Activated naive CD4-positive, alpha-beta T cell treated with anti-CD3 and anti-CD28 coated beads, Interleukin-2, amount 50 U/mL, for 72 hours (primary cell): ENCODE measurements at places on chromosomes 6 and 20.

- DNase-seq = no peak
Measured at GRCh38 chr20:64181391-64181790, 17.1 kb downstream of the MYT1 start.

- no peak for DNase-seq
Measured at GRCh38 chr6:34200340-34200971, 36.2 kb upstream of the HMGA1 start.

DNA sequence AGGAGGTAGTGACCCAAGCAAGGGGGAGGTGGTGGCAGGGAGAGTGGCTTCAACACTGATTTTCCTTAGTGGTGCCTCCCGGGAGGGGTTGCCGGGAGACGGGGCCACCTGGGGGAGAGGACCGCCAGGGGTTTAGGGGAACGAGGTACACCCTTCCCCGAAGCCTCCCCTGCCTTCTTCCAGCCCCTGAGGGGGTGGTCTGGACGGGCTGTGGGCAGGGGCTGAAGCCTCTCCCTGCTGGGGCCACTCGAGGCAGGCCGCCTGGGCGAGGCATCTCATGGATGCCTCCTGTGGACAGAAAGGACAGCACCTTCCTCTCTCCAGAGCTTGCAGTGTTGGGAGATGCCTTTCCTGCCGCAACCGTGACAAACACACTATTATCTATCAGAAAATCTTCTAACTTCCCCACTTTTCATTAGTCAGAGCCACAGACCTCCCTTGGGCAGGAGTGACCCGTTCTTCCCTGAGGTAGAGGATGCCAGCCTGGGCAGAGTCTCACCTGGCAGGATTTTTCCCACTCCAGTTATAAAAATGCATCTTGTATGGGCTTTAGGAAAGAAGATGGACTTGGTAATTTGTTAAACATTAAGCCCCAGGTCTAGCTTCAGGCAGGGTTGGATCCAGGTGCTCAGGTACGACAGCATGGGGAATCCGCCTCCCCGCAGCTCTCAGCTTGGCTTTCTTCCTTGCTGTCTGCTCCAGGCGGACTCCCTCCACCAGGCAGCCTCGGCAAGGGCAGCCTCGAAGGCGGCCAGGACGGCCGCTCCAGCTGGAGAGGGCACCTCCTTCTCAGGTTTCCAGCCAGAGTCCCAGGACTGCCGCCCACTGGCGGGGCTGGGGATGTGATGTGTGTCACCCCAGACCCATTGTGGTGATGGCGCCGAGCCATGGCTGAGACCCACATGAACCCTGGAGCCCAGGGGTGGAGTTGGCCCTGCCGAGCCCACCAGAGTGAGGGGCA, 11.0 kb downstream of the HRH3 start:
- DNase-seq = no peak

DNA sequence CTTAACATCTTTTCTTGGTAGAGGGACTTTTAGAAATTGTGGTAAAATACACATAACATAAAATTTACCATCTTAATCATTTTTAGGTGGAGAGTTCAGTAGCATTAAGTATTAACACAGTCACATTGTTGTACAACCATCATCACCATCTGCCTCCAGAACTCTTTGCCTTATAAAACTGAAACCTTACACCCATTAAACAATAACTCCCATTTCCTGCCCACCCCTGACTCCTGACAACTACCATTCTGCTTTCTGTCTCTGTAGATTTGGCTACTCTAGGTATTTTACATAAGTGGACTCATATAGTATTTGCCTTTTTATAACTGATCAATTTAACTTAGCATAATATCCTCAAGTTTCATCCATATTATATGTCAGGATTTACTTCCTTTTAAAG, 88.7 kb downstream of the ZHX3 start:
- no peak for DNase-seq

- no peak for DNase-seq
Measured at GRCh38 chr6:122715725-122716124, 63.8 kb upstream of the FABP7 start.

GRCh38 chr6:44457596-44457995, 70.1 kb downstream of the CDC5L start:
- no peak for DNase-seq

DNA sequence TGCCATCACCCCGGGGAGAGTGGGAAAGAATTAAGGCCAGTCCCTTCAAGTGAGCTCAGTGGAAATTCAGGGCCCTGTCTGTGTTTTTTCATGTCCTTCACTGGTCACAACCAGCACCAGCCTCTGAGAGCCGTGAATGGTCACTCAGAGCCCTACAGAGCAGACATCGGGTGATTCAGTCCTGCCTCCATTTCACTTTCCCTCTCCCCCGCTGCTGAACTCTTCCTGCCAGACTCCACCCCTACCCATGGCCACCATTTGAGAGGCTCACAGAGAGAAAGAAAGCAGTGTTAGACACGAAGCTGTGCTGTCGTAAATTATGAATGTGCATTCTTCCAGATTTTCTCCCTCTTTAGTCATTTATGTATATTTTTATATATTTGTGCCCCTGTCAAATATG, 5.4 kb downstream of the R3HDML start:
- no peak for DNase-seq

DNA sequence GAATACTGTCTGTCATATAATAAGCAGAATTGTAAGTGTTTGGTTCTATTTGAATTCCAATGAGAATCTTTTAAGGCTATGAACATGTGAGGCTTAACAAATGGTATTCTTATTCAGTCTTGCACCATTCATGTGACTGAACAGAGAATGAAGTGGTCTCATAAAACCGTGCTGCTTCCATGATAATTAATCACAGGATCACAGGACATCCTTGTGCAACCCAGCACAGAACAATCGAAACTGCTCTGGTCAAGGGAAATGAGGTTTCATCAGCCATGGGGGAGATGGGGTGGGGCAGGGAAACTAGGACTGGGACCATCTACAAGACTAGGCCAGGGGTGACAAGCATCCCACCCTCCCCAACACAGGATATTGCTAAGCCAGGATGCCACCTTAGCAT, 6.0 kb downstream of the PPIL6 start:
- no peak for DNase-seq

- no peak for DNase-seq
Measured at GRCh38 chr20:51139891-51140290, 117.0 kb upstream of the KCNG1 start.

- no peak for DNase-seq
Measured at GRCh38 chr20:41198443-41198842, 61.1 kb downstream of the PLCG1 start.

DNA sequence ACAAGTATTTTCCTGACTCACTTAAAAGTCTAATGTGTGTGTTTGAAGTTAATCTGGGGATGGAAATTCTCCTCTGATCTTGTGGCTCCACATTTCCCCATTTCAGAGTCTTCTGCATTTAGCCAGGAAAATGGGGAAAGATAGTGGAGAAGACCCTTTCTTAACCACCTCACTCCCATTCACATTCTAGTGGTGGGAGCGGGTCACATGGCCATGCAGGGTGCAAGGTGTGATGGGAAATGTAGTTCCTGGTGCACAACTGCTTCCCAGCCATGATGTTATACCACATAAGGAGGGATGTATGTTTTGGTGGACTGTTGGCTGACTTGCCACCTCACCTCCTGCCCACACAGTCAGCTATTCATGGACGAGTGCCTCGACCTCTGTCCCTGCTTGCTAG, 61.8 kb downstream of the BANF2 start:
- DNase-seq = no peak

- DNase-seq = no peak
Measured at GRCh38 chr6:146410851-146411595, 132.6 kb upstream of the RAB32 start.
